Stimulated activated CD8-positive, alpha-beta memory T cell treated with anti-CD3 and anti-CD28 coated beads, Interleukin-4, amount 100 ng/mL, for 1 hour (primary cell): ENCODE measurements at places on chromosomes 13 and 19.

- DNase-seq, result no peak
Measured at GRCh38 chr13:44125943-44126469, 246.3 kb downstream of the LACC1 start.

- DNase-seq, result no peak
Measured at GRCh38 chr19:13085666-13086065, 17.0 kb downstream of the LYL1 start.

GRCh38 chr19:49506575-49507105 lies 5.8 kb upstream of the FCGRT start:
- DNase-seq, result peak; percentile 61

GRCh38 chr13:42396901-42397655 lies 125.1 kb downstream of the AKAP11 start:
- DNase-seq, result no peak

GRCh38 chr13:43003010-43003409 lies 11.0 kb upstream of the EPSTI1 start:
- DNase-seq, result no peak

- no peak for DNase-seq
Measured at GRCh38 chr13:31649766-31650165, 89.6 kb upstream of the RXFP2 start.

DNA sequence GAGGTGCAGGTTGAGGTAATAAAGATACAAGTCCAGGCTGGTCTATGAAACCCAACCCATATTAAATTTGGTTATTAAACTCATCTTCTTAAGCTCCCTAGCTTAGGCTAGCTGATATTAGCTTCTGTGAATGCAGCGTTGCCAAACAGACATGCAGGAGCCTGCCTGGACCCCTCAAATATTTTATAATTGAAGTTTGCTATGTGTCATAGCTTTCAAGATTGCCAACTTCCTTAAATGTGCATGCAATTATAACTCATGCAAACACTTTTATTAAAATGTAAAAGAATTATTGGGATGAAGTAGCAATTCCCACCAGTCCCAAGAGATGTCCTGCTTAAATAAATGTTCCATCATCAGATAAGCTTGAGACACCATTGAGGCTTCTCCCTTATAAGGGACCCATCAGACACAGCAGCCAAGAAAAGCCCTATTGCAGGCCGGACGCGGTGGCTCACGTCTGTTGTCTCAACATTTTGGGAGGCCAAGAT lies 51.3 kb downstream of the MBNL2 start:
- DNase-seq, result no peak

- no peak for DNase-seq
Measured at GRCh38 chr13:82165396-82166174, 1716.7 kb downstream of the SLITRK1 start.

DNA sequence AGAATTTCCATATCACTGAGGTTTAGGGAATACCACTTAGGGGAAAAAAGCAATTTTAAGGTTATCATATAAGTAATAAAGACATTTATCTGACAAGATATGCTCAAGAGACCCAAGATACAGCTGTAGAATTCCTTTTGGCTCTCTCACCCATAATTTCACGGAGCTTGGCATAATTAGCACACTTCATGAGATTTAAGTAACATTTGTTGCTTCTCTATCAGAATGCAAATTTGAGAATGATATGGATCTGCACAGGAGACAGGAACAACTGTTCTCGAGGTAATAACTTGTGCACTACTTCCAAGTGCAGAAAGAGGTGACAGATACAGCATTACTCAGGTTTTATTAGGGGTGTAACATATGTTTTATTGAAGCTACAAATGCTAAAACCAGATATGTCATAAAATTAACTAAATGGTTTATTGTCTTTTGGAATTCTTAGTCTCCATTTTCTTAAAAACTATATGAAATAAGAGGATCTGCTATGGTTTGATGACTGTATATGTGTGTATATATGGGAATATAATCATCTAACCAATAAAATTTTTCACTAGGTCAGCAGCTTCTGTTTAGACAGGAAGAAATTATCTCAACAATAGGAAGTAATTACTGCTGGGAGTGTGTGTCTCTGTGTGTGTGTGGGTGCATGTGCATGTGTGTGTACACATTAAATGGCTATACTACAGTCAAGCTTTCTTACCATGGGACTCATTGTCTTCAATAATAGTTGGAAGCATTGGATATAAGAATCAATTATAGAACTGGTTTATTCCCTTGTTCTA lies 401.3 kb downstream of the PCDH17 start:
- no peak for DNase-seq

GRCh38 chr13:21606796-21607195 lies 2.8 kb upstream of the MICU2 start:
- no peak for DNase-seq

DNA sequence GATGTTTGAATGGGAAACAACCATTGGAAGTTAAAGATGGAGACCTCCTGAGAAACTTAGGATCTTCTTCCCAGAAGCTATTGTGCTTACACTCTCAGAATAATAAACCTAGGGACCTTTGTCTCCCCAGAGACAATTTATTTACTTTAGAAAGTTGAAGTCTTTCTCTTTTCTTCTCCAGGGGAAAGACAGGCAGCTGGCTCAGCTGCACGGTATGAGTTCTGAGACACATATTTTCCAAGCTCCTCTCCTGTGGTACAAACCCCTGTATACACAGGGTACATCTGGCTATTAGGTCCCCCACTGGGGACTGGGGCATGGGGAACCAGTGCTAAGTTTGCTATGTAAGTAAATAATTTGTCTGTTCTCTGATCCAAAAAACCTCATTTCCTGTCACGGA lies 67.5 kb upstream of the POSTN start:
- no peak for DNase-seq

DNA sequence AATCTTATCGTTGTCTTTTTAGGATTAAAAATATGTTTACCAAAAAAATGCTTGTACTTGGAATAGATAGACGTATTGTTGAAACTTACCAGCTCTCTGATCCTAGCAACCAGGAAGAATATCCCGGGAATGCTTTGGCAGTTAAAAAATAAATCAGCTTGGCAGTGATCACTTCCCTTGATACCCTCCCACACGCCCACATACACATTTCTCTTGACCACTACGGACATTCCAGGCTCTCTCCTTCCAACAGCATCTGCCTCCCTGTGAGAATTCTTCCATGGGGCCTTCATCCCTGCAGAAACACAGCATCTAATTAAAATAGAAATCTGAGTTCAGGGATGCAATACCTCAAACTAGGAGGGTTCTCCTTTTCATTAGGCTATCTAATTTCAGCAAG lies 57.9 kb downstream of the THSD1 start:
- no peak for DNase-seq

- DNase-seq, result no peak
Measured at GRCh38 chr19:6209233-6209632, 70.5 kb downstream of the MLLT1 start.

DNA sequence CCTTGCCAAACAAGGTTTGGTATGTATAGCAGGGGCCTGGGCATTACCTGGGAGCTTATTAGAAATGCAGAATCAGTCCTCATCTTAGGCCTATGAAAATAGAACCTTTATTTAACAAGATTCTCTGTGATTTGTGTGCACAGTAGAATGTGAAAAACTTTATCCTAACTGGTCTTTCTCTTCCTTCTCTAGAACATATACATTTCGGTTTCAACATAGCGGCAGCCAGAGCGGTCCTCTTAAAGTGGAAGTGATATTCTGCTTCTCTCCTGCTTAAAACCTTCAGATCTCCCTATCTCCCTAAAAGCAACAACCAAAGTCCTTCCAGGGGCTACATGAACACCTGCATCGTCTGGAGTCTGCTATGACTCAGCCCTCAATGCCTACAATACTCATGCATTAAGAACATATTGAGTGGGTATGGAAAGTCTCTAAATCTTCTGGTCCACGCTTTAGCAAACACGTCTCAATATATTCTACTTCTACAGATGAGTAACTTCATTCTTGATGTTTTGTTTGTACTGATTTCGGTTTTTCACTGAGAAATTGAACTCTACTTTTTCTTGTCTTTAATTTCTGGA lies 84.5 kb downstream of the SPRY2 start:
- DNase-seq, result no peak

DNA sequence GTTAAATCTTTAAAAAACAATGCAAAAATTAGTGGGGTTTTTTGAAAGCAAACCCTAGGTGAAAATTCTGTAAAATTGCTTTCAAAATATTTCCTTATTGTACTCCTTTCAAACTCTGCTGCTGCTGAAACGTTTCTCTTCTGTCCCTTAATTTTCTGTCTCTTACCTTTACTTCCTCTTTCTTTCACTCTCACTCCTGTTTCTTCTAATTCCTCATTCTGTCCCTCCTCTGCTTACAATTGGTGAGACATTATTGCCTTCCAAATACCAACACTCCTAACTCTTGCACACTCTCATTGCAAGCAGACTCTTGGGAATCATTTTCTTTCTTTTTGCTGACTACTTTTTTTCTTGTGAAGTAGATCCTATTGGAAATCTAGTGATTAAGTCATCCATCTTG lies 685.6 kb upstream of the SLITRK1 start:
- no peak for DNase-seq

DNA sequence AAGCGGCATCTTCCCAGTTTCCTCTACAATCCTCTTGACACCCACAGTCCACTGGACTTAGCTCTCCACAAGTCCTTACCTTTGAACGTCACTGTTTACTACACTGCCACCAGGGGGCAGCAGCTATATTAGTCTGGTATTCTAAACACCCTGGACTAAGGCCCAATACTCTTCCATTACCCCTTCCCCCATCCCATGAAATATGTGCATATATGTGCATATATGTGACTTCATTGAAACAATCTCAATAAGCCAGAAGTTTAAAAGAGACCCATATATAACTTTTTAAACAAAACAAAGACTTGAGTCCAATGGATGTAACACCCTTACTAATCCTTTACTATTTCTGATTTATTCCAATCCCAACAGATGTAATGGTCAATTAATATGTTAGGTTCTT lies 15.5 kb downstream of the GGACT start:
- peak; percentile 64 for DNase-seq

DNA sequence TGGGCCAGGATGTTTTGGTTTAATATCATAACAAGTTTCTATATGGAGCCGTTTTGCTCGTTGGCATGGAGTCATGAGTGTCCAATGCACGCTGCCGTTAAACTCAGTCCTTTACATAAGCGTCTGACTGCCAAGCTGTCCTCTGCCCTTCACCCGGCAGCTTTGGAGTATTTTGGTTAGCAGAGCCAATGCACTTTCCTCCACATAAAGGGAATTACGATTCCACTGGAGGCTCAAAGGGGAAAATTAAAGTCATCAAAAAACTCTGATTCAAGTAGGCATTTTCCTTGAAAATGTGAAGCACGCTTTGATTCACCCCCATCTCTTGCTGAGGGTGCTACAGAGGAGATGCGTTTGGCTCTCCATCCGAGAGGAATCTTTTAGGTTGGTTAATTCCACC lies 144.4 kb upstream of the ARGLU1 start:
- DNase-seq, result no peak

DNA sequence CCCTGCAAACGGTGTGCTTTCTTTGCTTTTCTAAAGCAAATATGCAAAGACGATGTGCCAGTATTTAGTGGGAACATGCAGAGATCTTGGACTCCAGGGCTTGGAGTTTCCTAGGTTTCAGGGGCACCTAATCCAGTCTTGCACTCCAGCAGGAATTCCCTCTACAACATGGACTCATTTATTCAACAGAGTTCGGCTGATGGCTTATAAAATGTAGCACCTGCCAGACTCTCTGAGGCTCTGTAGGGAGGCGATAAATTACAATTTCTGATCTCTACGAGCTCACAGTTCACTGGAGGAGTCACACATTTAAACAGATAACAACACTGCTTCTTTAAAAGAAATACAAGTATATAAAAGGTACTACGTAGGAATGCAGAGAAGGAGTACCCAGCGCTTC lies 143.7 kb downstream of the FGF9 start:
- DNase-seq, result no peak
